MM.1S (cell line): ENCODE measurements at places on chromosomes 11 and 22.

- DNase-seq, result no peak
Observed at GRCh38 chr11:126407101-126407521, 51.6 kb downstream of the ST3GAL4 start.

GRCh38 chr11:905952-906351 is 4.7 kb downstream of the CHID1 start:
- DNase-seq, result no peak

DNA sequence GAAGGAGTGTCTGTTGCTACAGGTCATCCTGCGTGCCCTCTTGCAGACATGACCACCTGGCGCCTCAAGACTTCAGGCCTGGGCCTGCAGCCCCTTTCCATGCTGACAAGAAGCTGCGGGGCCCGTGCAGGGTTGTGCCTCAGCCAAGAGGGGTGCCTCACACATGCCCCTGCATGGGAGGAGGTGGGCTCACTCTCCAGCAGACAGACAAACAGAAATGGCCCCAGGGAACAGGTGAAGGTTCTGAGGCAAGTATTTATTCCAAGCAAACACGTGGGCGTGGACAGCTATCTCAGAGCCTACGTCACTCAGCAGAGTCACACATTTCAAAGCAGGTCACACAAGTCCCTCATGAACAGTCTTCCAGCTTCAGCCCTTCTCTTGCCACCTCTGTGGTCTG is 5.9 kb upstream of the SYCE3 start:
- no peak for DNase-seq

GRCh38 chr11:69366591-69366990 is 72.6 kb downstream of the MYEOV start:
- no peak for DNase-seq

DNA sequence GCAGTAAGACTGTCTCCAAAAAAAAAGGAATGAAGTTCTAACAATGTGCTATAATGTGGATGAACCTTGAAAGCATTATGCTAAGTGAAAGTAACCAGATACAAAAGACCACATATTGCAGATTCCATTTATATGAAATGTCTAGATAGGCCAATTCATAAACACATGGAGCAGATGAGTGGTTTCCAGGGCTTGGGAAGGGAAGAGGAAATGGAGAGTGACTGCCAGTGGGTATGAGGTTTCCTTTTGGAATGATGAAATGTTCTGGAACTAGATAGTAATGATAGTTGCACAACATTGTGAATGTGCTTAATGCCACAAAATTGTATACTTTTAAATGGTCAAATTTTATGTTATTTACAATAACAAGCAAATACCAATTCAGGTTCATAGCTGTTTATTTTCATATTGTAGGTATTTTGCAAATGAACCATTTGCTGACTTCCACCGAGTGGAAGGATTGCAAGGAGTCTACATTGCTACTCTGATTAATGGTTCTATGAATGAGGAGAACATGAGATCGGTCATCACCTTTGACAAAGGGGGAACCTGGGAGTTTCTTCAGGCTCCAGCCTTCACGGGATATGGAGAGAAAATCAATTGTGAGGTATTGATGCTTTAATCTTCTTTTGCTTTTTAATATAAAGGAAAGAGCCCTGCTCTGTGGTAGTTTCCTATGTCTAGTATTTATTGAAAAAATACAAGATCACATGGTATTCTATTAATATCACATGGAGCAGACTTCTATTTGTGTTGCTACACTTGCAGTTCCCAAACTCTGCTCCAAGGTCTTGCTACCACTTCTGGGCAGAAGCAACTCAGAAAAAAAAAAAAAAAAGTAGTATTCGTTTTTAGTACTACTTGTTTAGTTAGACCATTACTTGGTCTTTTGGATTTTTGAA is 67.7 kb upstream of the SORL1-AS1 start:
- no peak for DNase-seq
